ENCODE measurements at places on chromosomes 11 and 22.

GRCh38 chr11:60367009-60367408 lies 11.3 kb upstream of the MS4A7 start:
- DNase-seq, result no peak

DNA sequence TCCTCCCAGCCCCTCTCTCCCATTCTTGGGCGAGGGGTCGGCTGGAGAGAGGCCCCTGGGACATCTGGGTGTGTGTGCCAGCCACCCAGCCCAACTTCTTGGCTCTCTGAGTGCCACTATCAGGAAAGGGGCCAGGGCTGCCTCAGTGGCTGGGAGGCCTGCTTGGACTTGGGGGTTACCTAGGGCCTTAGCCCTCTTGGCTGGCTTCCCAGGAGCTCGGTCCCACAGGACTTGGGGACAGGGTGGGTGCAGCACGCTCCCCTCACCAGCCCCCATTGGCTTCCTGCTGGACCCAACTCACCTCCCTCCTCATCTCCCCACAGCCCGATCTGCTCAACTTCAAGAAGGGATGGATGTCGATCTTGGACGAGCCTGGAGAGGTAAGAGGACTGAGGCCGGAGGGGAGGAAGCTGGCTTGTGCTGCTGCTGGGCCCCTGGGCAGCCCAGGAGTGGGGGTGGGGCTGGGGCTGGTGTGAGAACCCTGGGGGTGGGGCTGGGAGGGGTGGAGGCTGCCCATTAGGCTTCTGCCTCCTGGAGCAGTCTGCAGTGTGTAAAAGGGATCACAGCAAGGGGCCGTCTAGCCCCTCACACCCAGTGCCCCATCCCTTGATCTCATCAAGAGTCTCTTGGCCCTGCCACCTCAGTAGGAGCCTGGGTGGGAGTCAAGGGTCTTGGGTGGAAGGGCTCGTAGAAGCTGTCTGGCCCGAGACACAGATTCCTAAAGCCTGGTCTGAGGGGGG lies 54.8 kb downstream of the TRIOBP start:
- peak; percentile 42 for DNase-seq

DNA sequence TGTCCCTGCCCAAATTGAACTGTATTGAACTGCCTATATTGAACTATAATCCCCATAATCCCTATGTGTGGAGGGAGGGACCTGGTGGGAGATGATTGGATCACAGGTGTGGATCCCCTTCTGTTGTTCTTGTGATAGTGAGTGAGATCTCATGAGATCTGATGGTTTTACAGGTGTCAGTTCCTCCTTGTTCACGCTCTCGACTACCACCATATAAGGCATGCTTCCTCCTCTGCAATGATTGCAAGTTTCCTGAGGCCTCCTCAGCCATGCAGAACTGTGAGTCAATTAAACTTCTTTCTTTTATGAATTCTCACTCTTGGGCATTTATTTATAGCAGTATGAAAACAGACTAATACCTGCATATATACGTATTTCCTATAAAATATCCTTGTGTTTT lies 206.5 kb upstream of the PDGFD start:
- DNase-seq, result no peak

GRCh38 chr22:43566561-43567332 lies 154.9 kb downstream of the MPPED1 start:
- DNase-seq, result no peak

DNA sequence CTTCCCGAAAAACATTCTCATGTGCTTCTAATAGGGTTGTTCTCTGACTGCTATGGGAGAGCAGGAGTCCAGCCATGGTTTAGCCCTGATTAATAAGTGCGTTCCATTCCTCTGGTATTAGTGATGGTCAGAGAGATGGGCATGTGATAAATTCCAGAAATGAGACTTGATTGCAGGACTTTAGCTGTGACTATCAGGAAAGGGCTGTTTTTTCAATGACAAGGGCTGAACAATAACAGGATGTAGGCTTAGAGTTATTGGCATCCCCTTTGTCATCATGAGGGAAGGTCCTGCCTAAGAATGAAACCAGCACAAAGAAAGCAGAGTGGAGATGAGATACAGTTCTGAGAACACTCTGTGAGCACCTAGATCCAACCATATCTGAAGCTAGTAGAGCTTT lies 494.6 kb downstream of the MIAT start:
- no peak for DNase-seq

DNA sequence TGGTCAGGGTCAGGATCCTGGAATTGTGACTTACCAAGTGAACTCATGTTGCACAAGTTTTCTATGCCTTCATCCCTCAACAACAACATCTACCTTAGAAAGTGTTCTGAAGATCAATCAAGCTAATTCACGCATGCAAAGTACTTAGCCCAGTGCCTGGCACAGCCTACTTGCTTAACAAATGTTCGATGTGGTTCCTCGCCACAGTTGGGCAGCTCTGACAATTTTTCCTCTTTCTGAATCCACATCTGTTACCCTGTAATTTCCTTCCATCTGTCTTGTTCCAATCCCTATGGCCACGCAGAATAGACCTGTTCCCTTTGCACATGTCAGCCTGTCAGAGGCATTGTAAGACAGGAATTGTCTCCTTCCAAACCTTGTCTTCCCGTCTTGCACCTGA lies 1415.2 kb downstream of the TBC1D22A start:
- no peak for DNase-seq

- DNase-seq, result no peak
These were observed 78.4 kb downstream of the MYO7A start for GRCh38 chr11:77206264-77207018.

DNA sequence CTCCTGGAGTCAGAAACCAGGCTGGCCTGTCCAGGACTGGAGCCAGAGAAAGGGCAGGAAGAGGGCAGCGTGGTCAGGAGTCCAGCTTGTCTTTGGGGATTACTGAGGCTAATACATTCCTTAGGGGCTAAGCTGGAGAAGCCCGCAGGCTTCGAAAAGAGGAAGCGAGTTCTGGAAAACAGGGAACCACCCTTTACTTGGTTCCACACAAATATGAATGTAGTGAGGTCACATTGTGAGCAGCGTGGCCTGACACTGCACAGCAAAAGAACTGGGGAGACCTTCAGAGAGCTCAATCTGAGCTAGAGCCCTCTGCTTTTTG lies 132.3 kb downstream of the CEP164 start:
- no peak for DNase-seq
